IPS-NIHi11 (cell line): ENCODE measurements at places on chromosomes 12 and 14.
A peak's percentile ranks its signal among the peaks of the same experiment; 100 is the strongest.

GRCh38 chr14:100540926-100541620 lies 46.1 kb downstream of the BEGAIN start:
- DNase-seq, result no peak

- DNase-seq, result no peak
Measured at GRCh38 chr14:71119832-71120231, 212.6 kb downstream of the PCNX1 start.

GRCh38 chr12:15038137-15038536 lies 65.3 kb downstream of the PDE6H start:
- DNase-seq, result no peak

- DNase-seq, result no peak
Measured at GRCh38 chr12:125531574-125531973, 466.3 kb downstream of the AACS start.

GRCh38 chr12:95986635-95987570 lies 9.2 kb downstream of the HAL start:
- DNase-seq, result peak; percentile 27

DNA sequence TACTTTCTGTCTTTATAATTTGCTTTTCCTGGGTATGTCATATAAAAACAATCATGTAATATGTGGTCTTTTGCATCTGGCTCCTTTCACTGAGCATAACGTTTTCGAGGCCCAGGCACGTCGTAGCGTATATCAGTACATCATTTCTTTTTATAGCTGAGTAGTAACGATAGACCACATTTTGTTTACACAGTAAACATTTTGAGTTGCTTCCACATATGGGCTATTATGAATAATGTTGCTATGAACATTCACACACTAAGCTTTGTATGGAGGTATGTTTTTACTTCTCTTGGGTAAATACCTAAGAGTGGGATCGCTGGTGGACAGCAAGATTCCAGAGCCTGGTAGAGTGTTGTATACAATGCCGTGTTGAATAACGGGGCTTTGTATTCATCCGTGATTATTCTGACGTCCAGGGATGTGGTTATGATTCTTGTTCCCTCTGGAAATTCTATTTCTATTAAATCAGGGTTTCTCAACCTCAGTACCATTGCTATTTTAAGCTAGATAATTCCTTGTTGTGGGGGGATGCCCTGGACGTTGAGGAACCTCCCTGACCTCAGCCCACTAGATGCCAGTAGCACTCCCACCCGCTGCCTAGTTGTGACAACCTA lies 38.9 kb upstream of the CIT start:
- no peak for DNase-seq
